Activated CD4-positive, alpha-beta T cell treated with anti-CD3 and anti-CD28 coated beads, Interleukin-2, amount 10 ng/mL, durations not matched to agents 7 days and 5 days (primary cell): ENCODE measurements at places on chromosomes 4 and X. TPM values are rescaled to one million over a fixed set of nuclear protein-coding genes. Genes with fewer than 3 reads are reported as not detected.

Gene HSD17B10
- 105 TPM for total RNA-seq

Gene TEX11
- total RNA-seq: not detected

Gene H2BW2
- total RNA-seq: not detected

Gene CLGN
- not detected for total RNA-seq

Gene PFKFB1
- total RNA-seq: 0.23 TPM

Gene CCSER1
- 0.15 TPM for total RNA-seq

Gene GSX2
- total RNA-seq: not detected

Gene AMBN
- total RNA-seq: not detected

Gene MAGEC1
- total RNA-seq: not detected

Gene CLNK
- not detected for total RNA-seq

Gene RHOXF2B
- total RNA-seq: not detected

Gene HSFX2
- 0.35 TPM for total RNA-seq

Gene UGT2A1
- not detected for total RNA-seq

Gene TASL
- total RNA-seq: 5.9 TPM

Gene MTMR8
- total RNA-seq: 4.9 TPM

Gene XK
- 0.02 TPM for total RNA-seq

Gene NLRP2B
- total RNA-seq: not detected

Gene VSIG4
- total RNA-seq: not detected

Gene BMP3
- total RNA-seq: not detected

Gene DMP1
- not detected for total RNA-seq

GRCh38 chrX:8849458-8849857 is 48.3 kb upstream of the FAM9A start:
- DNase-seq: no peak
- no peaks in the 10 kb centered on the region for H3K36me3 ChIP-seq
- H3K4me1 ChIP-seq: no peaks in the 10 kb centered on the region
- no peaks in the 10 kb centered on the region for H3K27me3 ChIP-seq

DNA sequence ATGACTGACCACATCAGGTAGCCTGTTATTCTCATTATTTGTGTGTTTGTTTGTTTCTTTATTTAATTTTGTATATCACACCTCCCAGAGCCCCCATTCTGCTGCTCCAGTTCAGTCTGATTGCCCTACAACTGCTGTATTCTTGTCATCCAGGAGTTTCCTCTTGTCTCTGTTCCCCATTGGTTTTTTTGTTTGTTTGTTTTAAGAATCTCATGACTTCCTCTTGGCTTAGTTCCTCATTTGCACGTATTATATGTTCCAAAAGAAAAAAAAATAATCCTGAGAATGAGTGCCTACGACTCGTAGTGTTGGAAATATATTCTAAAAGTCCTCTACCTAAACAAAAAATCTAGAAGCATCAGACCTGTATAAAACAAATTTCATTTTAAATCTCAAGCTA is 142.3 kb upstream of the SLIT2 start:
- no peaks in the 10 kb centered on the region for H3K36me3 ChIP-seq
- H3K4me1 ChIP-seq: no peaks in the 10 kb centered on the region
- no peaks in the 10 kb centered on the region for H3K27me3 ChIP-seq
- H3K4me3 ChIP-seq: no peak overlapping the region
- no peak for DNase-seq

GRCh38 chrX:136687457-136687856 is 39.5 kb downstream of the CD40LG start:
- H3K27ac ChIP-seq: no peak overlapping the region
- peaks cover 49% of the 10 kb centered on the region for H3K4me1 ChIP-seq
- H3K4me3 ChIP-seq: no peak overlapping the region
- no peaks in the 10 kb centered on the region for H3K27me3 ChIP-seq
- no peak for DNase-seq

DNA sequence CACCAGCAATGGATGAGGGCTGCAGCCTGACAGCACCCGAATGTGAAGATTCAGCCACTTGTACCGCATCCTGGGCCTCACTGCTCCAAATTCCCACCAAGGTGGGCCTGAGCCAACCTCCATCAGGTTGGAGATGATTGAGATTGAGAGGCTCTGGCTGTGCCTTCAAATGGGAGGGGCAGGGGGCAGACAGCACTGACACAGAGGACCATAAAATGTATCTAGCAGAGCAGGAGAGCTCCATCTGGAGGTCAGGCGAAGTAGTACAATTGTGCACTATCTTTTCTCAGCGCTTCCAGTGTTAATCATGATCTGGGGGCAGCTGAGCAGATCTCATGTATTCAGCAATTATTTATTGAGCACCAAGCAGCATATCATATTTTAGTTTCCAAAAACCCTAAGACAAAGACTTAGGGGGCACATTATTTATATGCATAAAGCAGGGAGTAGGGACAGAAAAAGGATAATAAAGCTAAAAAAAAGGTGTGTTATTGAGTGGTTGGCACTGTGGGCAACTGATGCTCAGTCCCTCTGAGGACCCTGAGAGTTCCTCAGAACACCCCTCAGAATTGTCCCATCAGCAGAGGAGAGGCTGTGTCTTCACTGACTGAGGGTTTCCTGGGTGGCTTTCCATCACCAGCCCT is 31.6 kb upstream of the C1QTNF7 start:
- H3K4me3 ChIP-seq: no peak overlapping the region
- no peak overlapping the region for H3K27ac ChIP-seq
- DNase-seq: peak; percentile 66
- H3K4me1 ChIP-seq: peaks cover 12% of the 10 kb centered on the region
- H3K36me3 ChIP-seq: peaks cover 3% of the 10 kb centered on the region
- H3K27me3 ChIP-seq: no peaks in the 10 kb centered on the region

- no peak overlapping the region for H3K4me3 ChIP-seq
- H3K4me1 ChIP-seq: no peaks in the 10 kb centered on the region
- no peaks in the 10 kb centered on the region for H3K27me3 ChIP-seq
- no peaks in the 10 kb centered on the region for H3K36me3 ChIP-seq
Observed at GRCh38 chr4:94544811-94545210, 93.1 kb downstream of the PDLIM5 start.

DNA sequence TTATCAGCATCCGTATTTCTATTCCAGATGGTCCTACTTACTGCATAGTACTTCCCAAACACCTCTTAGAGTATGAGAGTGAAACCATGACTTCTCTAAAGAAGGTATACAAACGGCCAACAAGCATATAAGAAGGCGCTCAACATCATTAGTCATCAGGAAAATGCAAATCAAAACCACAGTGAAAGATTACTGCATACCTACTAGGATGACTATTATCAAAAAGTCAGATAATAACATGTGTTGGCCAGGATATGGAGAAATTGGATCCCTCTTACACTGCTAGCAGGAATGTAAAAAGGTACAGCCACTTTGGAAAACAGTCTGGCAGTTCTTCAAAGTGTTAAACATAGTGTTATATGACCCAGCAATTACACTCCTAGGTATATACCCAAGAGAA is 215.3 kb upstream of the CXorf66 start:
- no peak overlapping the region for H3K4me3 ChIP-seq
- H3K4me1 ChIP-seq: no peaks in the 10 kb centered on the region
- H3K27ac ChIP-seq: no peak overlapping the region
- no peaks in the 10 kb centered on the region for H3K36me3 ChIP-seq
- H3K27me3 ChIP-seq: no peaks in the 10 kb centered on the region
- no peak for DNase-seq

GRCh38 chr4:69773484-69773883 is 13.1 kb upstream of the SULT1B1 start:
- H3K4me1 ChIP-seq: no peaks in the 10 kb centered on the region
- H3K4me3 ChIP-seq: no peak overlapping the region
- no peak for DNase-seq

DNA sequence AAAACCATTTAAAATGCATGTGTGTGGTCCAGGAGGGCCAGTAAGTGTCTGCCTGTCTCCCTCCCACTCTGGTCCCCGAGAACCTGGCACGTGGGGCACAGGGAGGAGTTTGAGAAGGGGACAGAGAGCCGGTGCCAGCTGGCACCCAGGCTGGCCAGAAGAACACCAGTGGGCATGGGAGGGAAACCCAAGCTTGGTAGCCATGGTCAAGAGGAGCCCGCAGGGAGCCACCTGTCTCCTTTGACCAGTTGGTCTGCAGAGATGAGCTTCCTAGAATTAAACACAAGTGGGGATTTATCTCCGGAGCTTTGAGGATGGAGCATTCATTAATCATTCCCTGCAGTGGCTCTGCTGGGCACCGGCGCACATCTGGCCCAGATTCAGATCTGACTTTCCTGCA is 41.6 kb downstream of the HMX1 start:
- DNase-seq: no peak
- no peak overlapping the region for H3K4me3 ChIP-seq
- H3K36me3 ChIP-seq: no peaks in the 10 kb centered on the region
- peaks cover 4% of the 10 kb centered on the region for H3K27me3 ChIP-seq
- H3K4me1 ChIP-seq: no peaks in the 10 kb centered on the region

- H3K4me1 ChIP-seq: no peaks in the 10 kb centered on the region
- no peaks in the 10 kb centered on the region for H3K27me3 ChIP-seq
Observed at GRCh38 chrX:16678689-16679088, 28.7 kb downstream of the S100G start.

GRCh38 chrX:44314259-44314734 is 29.2 kb downstream of the EFHC2 start:
- H3K4me1 ChIP-seq: peaks cover 14% of the 10 kb centered on the region
- peaks cover 2% of the 10 kb centered on the region for H3K36me3 ChIP-seq
- DNase-seq: no peak

- DNase-seq: no peak
- no peak overlapping the region for H3K4me3 ChIP-seq
- peaks cover 2% of the 10 kb centered on the region for H3K4me1 ChIP-seq
- H3K27me3 ChIP-seq: no peaks in the 10 kb centered on the region
Observed at GRCh38 chr4:112591593-112591992, 45.1 kb downstream of the ZGRF1 start.

DNA sequence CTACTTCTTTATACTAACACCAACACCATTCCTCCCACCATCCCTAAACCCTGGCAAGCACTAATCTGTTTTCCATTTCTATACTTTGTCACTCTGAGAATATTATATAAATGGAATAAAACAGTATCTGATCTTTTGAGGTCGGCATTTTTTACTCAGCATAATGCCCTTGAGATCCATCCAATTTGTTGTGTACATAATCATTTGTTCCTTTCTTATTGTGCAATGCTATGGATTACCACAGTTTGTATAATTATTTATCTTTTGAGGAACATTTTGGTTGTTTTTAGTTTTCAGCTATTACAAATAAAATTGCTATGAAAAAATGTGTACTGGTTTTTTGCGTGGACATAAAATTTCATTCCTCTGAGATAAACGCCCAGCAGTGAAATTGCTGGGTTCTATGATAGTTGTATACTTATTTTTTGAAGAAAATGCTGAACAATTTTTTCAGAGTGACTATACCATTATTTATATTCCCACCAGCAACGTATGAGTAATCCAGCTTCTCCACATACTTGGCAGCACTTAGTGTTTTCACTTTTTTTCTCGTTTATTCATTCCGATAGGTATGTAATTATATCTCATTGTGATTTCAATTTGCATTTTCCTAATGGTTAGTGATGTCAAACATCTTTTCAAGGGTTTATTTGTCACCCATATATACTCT is 154.3 kb upstream of the DCAF8L1 start:
- H3K27ac ChIP-seq: no peak overlapping the region
- H3K36me3 ChIP-seq: no peaks in the 10 kb centered on the region
- no peaks in the 10 kb centered on the region for H3K27me3 ChIP-seq
- H3K4me1 ChIP-seq: no peaks in the 10 kb centered on the region

DNA sequence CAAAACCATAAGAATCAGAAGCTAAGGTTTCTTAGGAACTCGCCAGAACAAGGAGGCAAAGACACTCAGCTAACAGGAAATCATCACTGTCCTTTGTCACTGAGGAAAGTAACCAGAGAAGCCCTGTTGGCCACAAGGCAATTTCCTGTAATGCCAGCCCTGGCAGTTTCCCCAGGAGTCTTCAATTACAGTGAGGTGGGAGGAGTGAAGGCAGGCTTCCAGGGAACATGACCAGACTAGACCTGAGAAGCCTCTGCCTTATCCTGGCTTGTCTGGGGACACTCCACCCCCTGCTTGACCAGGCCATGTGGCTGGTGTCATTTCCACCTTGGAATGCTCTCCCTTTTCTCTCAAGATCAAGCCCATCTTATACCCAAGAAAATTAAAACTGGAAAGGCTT is 125.3 kb downstream of the COL4A6 start:
- H3K27me3 ChIP-seq: no peaks in the 10 kb centered on the region
- no peaks in the 10 kb centered on the region for H3K4me1 ChIP-seq
- no peak for DNase-seq
- no peak overlapping the region for H3K4me3 ChIP-seq
- no peak overlapping the region for H3K27ac ChIP-seq
- H3K36me3 ChIP-seq: no peaks in the 10 kb centered on the region

GRCh38 chr4:65645185-65645584 is 25.1 kb downstream of the EPHA5 start:
- DNase-seq: no peak
- H3K4me3 ChIP-seq: no peak overlapping the region
- H3K27ac ChIP-seq: no peak overlapping the region
- H3K36me3 ChIP-seq: no peaks in the 10 kb centered on the region
- no peaks in the 10 kb centered on the region for H3K27me3 ChIP-seq

DNA sequence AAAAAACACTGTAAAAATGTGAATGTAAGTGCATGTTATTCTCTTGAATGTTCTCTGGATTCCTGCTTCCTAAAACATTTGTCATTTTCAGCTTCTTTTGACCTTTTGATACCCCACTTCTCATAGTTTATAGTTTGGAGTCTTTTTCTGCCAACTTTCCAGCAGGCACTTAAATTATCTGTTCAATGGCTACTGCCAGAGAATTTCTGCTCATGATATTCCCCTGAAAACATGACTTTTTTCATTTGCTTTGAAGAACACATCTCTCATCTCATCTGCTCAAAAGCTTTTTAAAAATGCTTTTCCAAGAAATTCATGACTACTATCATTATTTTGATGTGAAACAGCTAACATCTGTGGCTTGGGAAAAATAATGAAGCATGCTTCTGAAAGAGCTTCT is 269.7 kb upstream of the PCDH7 start:
- no peak overlapping the region for H3K27ac ChIP-seq
- DNase-seq: no peak
- H3K27me3 ChIP-seq: no peaks in the 10 kb centered on the region
- no peaks in the 10 kb centered on the region for H3K4me1 ChIP-seq

DNA sequence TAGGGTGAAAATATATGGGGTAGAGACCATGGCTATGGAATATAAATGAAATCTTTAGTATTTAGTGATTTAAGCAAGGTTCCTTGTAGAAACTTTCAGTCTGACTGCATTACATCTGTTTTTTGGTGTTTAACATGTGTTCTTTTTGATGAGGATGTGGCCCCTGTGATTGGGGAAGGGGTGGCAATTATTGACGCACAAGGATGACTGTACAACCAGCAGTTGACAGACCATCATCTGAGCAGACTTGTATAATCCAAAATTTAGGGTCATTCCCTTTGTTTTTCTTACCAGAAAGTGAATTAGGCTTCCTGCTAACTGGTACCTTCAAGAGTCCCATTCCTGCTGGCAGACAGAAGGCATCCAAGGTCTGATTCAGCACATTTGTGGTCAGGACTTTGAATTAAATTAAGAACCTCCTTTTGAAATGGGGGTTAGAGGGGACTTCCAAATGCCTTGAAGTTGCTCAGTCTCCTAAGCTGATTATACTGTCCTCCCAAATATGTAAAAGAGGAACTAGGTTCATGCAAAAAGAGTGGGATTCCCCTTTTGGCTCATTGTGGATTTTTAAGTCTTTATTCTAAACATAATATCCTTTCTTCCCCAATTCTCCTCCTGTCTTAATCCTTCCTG is 112.4 kb upstream of the CXCL13 start:
- H3K4me1 ChIP-seq: no peaks in the 10 kb centered on the region
- peaks cover 11% of the 10 kb centered on the region for H3K27me3 ChIP-seq
- no peak for DNase-seq

GRCh38 chrX:118498351-118498750 is 2.7 kb downstream of the DOCK11 start:
- peak overlapping the region; percentile 98 for H3K4me3 ChIP-seq
- peak overlapping the region; percentile 100 for H3K27ac ChIP-seq
- peaks cover 48% of the 10 kb centered on the region for H3K4me1 ChIP-seq
- H3K36me3 ChIP-seq: peaks cover 35% of the 10 kb centered on the region
- DNase-seq: no peak
- no peaks in the 10 kb centered on the region for H3K27me3 ChIP-seq
